ENCODE measurements at places on chromosomes 7 and 10.

DNA sequence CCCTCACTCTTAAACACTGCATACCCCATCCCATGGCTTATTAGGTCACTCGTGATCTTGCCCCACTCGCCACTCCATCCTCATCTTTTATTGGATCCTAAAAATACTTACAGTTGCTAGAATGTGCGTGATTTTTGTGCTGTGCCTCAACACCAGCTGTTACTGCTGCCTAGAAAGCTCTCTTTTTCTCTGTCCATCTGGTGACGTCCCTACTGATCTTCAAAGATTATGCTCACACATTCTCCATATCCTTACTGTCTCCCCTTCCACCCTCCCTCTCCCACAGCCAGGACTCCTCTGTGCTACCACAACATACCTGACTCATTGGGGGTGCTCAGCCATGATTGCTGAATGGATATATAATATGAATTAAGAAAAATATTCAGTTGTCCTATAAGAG is 42.0 kb downstream of the CDK6 start:
- DNase-seq = no peak

- DNase-seq = no peak
These were observed 519.8 kb downstream of the XPNPEP1 start for GRCh38 chr10:109403551-109403950.

DNA sequence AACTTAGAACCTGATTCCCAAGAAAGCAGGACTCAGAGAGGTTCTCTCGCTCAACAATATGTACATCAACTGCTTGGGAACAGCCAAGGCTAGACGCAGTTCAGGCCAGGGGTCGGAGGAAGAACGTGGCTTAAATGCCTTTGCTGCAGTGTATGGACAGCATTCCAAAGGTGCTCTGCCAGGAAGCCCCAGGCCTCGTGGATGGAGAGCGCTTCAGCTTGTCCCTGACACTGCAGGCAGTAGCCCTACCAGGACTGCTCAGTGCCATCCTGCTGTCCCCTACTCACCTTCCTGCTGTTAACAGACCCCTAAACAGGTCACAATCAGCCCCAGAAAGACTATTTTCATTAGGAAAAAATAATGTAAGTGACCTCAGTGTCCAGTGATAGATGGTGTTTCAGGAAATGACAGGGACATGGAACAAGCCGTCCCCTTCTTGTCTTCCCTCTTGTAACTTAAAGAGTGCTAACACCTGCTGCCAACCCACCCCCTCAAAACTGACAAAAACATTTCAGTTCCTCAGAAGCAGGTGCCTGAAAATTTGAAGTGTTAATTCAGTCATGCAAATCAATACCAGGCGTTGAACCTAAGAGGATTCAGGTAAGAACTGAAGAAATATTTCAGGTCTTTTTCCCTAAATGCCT is 16.5 kb downstream of the CREB3L2 start:
- no peak for DNase-seq

DNA sequence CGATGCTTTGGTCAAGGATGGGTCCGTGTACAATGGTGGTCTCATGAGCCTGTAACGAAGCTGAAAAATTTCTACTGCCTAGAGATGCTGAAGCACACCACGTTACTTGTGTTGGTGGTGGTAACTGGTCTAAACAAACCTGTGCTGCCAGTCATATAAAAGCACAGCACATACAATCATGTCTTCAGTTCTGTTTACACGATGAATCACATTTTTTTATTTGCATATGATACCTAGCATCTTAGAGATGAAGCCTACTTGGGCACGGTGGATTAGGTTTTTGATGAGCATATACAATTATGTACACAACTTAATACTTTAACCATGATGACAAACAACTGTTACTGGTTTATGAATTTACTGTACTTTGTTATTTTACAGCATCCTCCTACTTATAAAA is 201.0 kb downstream of the ZMYND11 start:
- DNase-seq = no peak

Data from GM12891 (cell line).